ENCODE measurements at places on chromosomes 3 and 15. TPM values are rescaled to one million over a fixed set of nuclear protein-coding genes. Genes with fewer than 3 reads are reported as not detected.
A peak's percentile ranks its signal among the peaks of the same experiment; 100 is the strongest.

DNA sequence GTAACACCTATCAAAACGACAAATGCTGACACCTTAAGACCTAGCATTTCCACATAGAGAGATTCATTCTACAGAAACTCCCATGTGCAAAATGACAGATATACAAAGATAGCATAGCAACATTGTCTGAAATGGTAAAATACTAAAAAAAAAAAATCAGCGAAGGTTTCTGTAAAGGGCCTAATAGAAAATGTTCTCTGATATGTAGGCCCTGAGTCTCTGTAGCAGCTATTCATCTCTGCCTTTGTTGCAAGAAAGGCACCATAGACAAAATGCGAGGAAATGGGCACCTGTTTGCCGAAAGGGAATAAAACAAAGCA lies 631 bp upstream of the MFGE8 start:
- peak overlapping the region; percentile 91 for H3K27ac ChIP-seq
- H3K4me3 ChIP-seq: peak overlapping the region; percentile 88
- DNase-seq: no peak
- H3K36me3 ChIP-seq: peaks cover 11% of the 10 kb centered on the region
- no peaks in the 10 kb centered on the region for H3K27me3 ChIP-seq

- peaks cover 14% of the 10 kb centered on the region for H3K4me1 ChIP-seq
- H3K27ac ChIP-seq: no peak overlapping the region
- no peak for DNase-seq
- H3K4me3 ChIP-seq: no peak overlapping the region
- no peaks in the 10 kb centered on the region for H3K27me3 ChIP-seq
These were observed 40.9 kb downstream of the TRPM1 start for GRCh38 chr15:31060429-31061140.

- H3K27ac ChIP-seq: no peak overlapping the region
- no peaks in the 10 kb centered on the region for H3K4me1 ChIP-seq
- no peak for DNase-seq
- no peaks in the 10 kb centered on the region for H3K36me3 ChIP-seq
- no peak overlapping the region for H3K4me3 ChIP-seq
These were observed 149.0 kb downstream of the USP13 start for GRCh38 chr3:179801856-179802255.

DNA sequence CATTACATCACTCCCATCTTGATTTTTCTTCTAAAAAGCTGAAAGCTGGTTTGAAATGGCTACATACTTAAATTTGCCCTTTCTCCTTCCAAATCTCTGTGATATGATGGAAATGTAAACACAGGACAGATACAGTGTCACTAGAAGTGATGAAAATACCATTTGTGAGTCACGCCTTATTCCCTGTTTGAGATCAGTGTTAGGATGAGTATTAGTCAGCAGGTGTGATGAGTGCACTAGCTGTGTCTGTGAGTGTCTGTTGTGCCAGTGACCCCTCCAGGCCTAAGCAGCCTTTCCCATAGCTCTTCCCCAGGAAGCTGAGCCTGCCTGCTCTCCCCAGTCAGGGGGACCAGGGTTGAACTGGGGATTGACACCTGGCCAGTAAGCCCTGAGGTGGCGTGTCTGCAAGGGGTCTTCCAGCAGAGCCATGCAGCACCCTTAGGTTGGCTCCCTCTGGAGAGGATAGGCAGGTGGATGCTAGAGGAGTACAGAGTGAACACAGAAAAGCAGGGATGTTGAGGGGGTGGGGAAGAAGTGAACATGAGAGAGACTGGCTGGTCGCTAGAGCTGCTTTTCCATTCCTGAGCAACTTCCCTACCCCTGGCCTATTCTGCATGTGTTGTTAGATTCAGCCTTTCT lies 92.0 kb downstream of the PDE8A start:
- H3K4me1 ChIP-seq: no peaks in the 10 kb centered on the region
- peaks cover 13% of the 10 kb centered on the region for H3K36me3 ChIP-seq
- H3K27ac ChIP-seq: no peak overlapping the region

DNA sequence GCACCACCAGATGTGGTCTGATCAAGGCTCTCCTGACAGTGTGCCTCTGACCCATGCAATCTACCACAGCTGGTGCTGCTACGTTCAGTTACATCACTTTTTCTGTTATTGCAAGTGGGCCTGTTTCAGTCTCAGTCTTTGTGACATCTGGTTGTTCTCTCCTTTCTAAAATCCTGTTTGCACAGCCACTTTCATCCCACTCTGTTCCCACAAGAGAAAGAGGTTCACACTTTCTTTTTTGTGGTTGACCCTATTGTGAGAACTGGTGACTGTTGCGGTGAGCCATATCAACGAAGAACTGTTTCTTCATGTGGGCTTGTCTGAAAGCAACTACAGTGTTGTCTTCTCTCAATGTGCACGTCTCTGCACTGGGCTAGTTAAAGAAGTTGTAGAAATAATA lies 342.8 kb upstream of the ARPP21 start:
- no peaks in the 10 kb centered on the region for H3K36me3 ChIP-seq
- no peak overlapping the region for H3K4me3 ChIP-seq
- H3K27me3 ChIP-seq: no peaks in the 10 kb centered on the region
- H3K4me1 ChIP-seq: no peaks in the 10 kb centered on the region
- H3K27ac ChIP-seq: no peak overlapping the region

- no peaks in the 10 kb centered on the region for H3K27me3 ChIP-seq
- DNase-seq: no peak
- no peaks in the 10 kb centered on the region for H3K36me3 ChIP-seq
- no peak overlapping the region for H3K27ac ChIP-seq
- H3K4me1 ChIP-seq: peaks cover 17% of the 10 kb centered on the region
- H3K4me3 ChIP-seq: no peak overlapping the region
These were observed 22.5 kb downstream of the PLCL2 start for GRCh38 chr3:16907243-16907642.

DNA sequence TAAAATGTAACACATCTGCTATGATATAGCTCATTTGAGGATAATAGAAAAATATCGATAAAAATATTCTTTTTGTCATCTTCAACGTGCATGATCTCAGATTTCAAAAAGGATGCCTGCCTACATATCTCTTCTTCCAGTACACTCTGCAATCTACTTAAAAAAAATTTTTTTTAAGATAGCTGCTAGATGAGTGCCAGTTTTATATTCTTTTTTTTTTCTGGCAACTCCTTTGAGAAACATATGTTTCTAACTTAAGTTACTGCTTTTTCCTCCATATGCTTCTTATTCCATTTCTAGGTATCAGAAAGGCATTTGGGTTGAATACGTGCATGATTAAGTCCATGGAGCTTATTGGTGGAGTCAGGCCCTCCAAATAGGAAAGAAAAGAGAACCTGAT lies 160.4 kb downstream of the PPM1L start:
- no peaks in the 10 kb centered on the region for H3K36me3 ChIP-seq
- H3K27ac ChIP-seq: no peak overlapping the region
- no peak overlapping the region for H3K4me3 ChIP-seq
- no peaks in the 10 kb centered on the region for H3K4me1 ChIP-seq
- no peaks in the 10 kb centered on the region for H3K27me3 ChIP-seq
- DNase-seq: no peak

DNA sequence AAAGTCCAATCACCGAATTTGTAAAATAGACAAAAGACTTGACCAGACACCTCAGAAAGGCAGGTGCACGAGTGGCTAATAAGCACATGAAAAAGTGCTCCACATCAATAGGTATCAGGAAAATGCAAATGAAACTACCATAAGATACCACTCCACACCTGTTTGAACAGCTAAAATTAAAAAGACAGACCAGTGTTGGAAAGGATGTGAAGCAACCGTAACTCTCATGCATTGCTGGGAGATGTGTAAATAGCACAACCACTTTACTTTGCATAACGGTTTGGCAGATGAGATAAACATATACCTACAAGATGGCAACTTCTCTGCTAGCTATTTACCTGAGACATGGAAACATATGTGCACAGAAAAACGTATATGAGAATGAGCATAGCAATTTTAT lies 56.9 kb downstream of the CADPS start:
- H3K4me1 ChIP-seq: no peaks in the 10 kb centered on the region
- H3K36me3 ChIP-seq: no peaks in the 10 kb centered on the region
- no peaks in the 10 kb centered on the region for H3K27me3 ChIP-seq
- H3K4me3 ChIP-seq: no peak overlapping the region
- no peak overlapping the region for H3K27ac ChIP-seq
- no peak for DNase-seq

GRCh38 chr3:109702252-109702651 lies 364.9 kb upstream of the DPPA4 start:
- H3K4me1 ChIP-seq: no peaks in the 10 kb centered on the region
- no peak for DNase-seq
- H3K36me3 ChIP-seq: no peaks in the 10 kb centered on the region

GRCh38 chr3:4395448-4395847 lies 71.6 kb downstream of the SUMF1 start:
- peaks cover 14% of the 10 kb centered on the region for H3K36me3 ChIP-seq
- no peak for DNase-seq
- no peak overlapping the region for H3K27ac ChIP-seq
- no peaks in the 10 kb centered on the region for H3K27me3 ChIP-seq

DNA sequence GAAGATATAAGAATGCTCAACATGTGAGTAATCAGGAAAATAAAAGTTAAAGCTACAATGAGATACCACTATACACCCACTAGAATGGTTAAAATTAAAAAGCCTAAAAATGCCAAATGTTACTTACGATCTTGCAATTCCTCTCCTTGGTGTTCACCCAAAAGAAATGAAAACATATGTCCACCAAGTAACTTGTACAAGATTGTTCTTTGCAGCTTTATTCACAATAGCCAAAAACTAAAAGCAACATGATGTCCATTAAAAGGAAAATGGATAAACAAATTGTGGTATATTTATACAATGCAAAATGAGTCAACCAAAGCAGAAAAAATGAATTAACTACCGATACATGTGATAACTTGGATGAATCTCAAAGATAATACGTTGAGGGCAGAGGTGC lies 301.6 kb upstream of the THBS1 start:
- DNase-seq: no peak
- no peak overlapping the region for H3K4me3 ChIP-seq
- H3K27ac ChIP-seq: no peak overlapping the region
- H3K27me3 ChIP-seq: no peaks in the 10 kb centered on the region

GRCh38 chr15:57892181-57892580 lies 173.3 kb downstream of the ALDH1A2 start:
- no peak overlapping the region for H3K4me3 ChIP-seq
- no peaks in the 10 kb centered on the region for H3K4me1 ChIP-seq
- no peaks in the 10 kb centered on the region for H3K36me3 ChIP-seq
- H3K27ac ChIP-seq: no peak overlapping the region

GRCh38 chr3:43254125-43254524 lies 32.2 kb upstream of the SNRK start:
- no peaks in the 10 kb centered on the region for H3K36me3 ChIP-seq
- no peak for DNase-seq
- H3K27me3 ChIP-seq: no peaks in the 10 kb centered on the region
- H3K4me3 ChIP-seq: no peak overlapping the region
- H3K27ac ChIP-seq: no peak overlapping the region
- H3K4me1 ChIP-seq: peaks cover 6% of the 10 kb centered on the region

GRCh38 chr3:123802007-123802625 lies 82.0 kb downstream of the MYLK start:
- no peaks in the 10 kb centered on the region for H3K36me3 ChIP-seq
- no peak overlapping the region for H3K4me3 ChIP-seq
- H3K27me3 ChIP-seq: no peaks in the 10 kb centered on the region

DNA sequence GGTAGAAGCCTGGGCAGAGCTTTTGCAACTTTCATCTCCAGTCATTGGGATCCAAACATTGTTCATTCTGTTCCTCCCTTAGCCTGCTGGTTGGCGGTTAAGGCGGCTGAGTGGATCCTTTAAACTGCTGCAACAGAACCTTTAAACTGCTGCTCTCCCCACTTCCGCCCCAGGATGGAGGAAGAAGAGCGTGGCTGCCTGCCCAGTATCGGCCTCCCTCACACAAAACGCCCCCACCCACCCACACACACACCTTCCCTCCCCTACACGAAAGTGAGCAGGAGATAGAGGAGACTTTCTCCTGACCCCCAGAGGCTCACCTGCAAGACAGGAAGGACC lies 460 bp upstream of the ZMAT3 start:
- DNase-seq: no peak
- peak overlapping the region; percentile 71 for H3K4me3 ChIP-seq
- H3K4me1 ChIP-seq: peaks cover 21% of the 10 kb centered on the region
- peak overlapping the region; percentile 86 for H3K27ac ChIP-seq

DNA sequence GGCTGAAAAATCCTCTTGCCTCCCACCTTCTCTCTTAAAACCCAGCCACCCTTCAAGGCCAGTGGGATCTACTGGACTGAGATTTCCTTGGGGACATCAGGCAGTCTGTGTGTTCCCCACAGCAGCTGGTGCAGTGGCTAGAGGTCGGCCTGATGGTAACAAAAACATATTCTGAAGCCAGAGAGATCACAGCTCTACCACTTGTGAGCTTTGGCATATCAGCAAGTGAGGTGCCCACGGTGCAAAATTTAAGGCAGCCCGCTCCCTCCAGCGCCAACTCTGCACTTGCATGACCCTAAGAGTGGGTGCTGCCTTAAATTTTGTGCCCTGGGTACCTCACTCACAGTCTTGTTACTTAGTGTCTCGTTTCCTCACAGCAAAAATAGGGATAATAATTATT lies 97.2 kb downstream of the MESD start:
- H3K27me3 ChIP-seq: no peaks in the 10 kb centered on the region
- no peaks in the 10 kb centered on the region for H3K36me3 ChIP-seq
- peaks cover 4% of the 10 kb centered on the region for H3K4me1 ChIP-seq
- no peak overlapping the region for H3K4me3 ChIP-seq
- no peak overlapping the region for H3K27ac ChIP-seq

DNA sequence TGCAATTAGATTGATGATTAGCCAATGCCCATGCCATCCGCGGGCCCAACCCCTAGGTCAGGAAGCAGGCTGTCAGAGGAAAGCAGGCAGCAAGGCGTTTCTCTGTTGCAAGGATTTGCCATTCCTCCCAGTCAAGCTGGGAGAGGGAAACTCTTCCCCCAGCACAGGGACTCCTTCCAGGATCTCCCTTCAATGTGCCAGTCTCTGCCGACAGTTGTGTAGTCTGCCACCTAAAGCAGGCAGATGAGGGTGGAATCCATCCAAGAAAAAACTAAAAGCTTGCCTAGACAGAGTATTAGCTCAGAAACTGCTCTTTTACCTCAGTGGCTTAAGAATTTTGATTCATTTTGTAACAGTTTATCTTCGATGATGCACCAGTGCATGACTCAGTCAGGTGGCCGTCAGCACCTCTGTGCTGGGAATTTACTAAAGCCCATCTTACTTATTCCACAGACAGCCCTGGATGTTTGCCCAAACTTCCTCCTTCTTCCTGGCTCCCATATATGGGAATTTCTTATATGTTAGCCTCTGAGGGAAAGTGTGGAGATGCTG lies 501.5 kb upstream of the THBS1 start:
- no peak overlapping the region for H3K27ac ChIP-seq
- H3K4me1 ChIP-seq: peaks cover 5% of the 10 kb centered on the region
- no peak for DNase-seq

AMOTL2 gene
- total RNA-seq: 89.5 TPM

MYZAP gene
- 14.9 TPM for total RNA-seq

C3orf70 gene
- 4.4 TPM for total RNA-seq

CFAP100 gene
- total RNA-seq: not detected

SIAH2 gene
- 95.7 TPM for total RNA-seq

ITGA11 gene
- 3.6 TPM for total RNA-seq

TIGIT gene
- total RNA-seq: not detected
